Stimulated activated CD4-positive, alpha-beta T cell treated with anti-CD3 and anti-CD28 coated beads, Interleukin-4, amount 100 ng/mL, for 4 hours (primary cell): ENCODE measurements at places on chromosomes 4 and X.

DNA sequence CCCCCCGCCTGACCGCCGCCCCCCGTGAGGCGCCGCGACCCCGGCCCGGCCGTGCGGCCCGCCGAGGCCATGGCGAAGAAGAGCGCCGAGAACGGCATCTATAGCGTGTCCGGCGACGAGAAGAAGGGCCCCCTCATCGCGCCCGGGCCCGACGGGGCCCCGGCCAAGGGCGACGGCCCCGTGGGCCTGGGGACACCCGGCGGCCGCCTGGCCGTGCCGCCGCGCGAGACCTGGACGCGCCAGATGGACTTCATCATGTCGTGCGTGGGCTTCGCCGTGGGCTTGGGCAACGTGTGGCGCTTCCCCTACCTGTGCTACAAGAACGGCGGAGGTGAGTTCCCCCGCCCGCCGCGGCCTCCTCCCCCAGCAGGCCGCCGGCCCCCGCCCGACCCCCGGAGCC lies 780 bp downstream of the SLC6A8 start:
- no peak for DNase-seq

- no peak for DNase-seq
Measured at GRCh38 chr4:24640366-24640765, 56.0 kb upstream of the DHX15 start.

DNA sequence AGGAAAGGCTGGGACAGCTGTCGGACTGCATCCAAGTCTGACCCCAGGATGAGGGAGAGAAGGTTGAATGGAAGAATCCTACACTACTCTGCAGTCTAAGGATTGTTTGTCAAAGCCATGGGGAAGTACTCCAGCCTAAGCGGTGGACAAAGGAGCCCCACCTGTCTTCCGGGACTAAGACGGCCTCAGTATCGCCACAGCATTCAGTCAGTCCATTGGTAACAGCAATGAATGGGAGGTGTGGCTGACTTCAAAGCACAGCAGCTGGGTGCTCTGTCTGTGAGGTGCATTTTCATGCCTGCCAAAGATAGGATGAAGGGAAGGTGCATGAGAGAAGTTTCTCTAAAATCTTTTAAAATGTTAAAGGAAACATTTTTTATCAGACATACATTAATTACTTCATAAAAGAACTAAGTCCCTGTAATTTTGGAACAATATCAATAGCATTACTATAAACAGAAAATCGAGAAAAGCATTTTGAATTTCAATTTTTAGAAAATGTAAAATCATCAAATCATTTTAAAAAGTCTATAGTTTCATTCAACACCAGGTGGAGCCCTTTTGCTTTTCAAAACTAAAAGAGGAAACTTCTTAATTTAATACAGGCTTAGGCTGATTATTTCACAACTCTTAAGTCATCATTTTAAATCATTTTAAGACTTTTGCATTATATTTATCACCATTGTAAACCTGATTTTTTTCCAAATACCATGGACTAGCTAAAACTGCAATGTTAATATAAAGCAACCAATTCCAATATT lies 27.6 kb upstream of the INTU start:
- no peak for DNase-seq

DNA sequence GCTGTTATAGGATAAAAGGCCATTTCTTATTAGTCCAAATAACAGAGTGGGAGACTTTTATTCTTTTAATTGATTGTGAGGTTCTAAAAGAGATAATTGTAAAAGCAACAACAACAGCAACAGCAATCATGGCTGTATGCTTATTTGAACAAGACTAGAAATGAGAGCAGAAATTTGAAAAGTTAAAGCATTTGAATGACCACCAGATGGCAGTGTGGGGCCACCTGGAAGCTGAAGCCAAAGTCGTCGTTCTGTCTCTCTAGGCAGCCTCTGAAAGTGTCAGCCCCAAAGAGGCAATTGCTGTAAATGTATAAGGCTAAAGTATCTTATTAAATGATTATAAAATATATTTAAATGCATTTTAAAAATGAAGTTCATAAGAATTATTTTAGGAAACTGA lies 42.2 kb downstream of the SH2D1A start:
- DNase-seq = peak; percentile 41

DNA sequence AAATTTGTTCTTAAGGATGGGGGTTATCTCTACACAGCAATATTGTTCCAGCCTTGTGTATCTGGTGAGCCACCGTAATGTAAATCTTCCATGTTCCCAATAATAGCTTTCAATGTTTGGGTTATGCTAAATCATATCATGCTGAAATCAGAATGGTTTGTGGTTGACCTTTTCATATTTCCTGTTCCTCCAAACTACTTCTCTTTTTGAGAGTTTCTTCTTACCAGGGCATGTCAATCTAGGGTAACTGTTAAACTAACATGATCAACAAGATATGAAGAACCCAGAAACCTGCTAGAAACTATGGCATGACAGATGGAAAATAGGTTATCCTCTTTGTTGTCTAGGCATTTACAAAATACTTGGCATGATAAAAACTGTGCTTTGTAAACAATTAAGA lies 22.0 kb downstream of the TNMD start:
- DNase-seq = no peak

GRCh38 chrX:153966841-153967535 lies 4.6 kb downstream of the HCFC1 start:
- no peak for DNase-seq
